Tibial artery (tissue), 4 donors: ENCODE measurements at places on chromosomes 3 and 15.
A peak's percentile ranks its signal among the peaks of the same experiment; 100 is the strongest.

DNA sequence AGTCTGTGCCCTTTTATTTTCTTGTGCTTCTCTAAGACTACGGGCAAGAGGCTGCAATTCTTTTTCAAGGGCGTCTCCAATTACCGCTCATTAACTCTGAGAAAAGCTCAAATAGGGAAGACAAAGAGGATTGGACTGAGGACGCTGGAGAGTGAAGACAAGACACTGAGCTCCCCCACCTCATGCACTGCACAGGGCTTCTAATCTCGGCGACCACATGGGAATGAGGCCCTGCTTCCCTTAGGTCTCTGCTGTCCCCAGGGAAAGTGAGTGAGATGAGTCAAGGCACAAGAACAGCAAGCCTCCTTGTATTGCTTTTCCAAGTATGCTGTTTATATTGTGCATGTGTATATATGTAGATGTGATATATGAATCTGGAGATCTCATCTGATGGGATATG lies 392.2 kb upstream of the CFAP20DC start:
- DNase-seq: no peak

- DNase-seq: peak; percentile 16
These were observed 93.2 kb upstream of the IQSEC1 start for GRCh38 chr3:13166243-13167063.

GRCh38 chr3:176526225-176526624 lies 671.1 kb downstream of the TBL1XR1 start:
- DNase-seq: no peak

GRCh38 chr3:31671976-31672375 lies 139.3 kb downstream of the STT3B start:
- no peak for DNase-seq
